Stimulated activated CD8-positive, alpha-beta memory T cell treated with anti-CD3 and anti-CD28 coated beads, Interleukin-4, amount 100 ng/mL, for 4 hours (primary cell): ENCODE measurements at places on chromosomes 16 and 17.

DNA sequence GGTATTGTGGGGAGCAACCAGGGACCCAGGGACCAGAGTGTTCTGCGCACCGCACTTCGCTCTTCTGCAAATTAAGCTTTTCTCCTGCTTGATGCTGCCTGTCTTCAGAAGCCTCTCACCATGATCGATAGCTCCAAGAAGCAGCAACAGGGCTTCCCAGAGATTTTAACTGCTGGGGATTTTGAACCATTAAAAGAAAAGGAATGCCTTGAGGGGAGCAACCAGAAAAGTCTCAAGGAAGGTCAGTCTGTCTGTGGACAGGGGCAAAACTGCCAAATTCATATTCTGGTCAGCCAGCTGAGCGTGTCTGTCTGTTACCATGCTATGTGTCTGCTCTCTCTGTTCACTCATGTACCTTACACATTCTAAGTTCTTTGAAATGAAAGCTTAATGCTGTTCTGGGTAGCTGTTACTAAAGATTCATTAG is 115.7 kb downstream of the MRTFB start:
- no peak for DNase-seq

DNA sequence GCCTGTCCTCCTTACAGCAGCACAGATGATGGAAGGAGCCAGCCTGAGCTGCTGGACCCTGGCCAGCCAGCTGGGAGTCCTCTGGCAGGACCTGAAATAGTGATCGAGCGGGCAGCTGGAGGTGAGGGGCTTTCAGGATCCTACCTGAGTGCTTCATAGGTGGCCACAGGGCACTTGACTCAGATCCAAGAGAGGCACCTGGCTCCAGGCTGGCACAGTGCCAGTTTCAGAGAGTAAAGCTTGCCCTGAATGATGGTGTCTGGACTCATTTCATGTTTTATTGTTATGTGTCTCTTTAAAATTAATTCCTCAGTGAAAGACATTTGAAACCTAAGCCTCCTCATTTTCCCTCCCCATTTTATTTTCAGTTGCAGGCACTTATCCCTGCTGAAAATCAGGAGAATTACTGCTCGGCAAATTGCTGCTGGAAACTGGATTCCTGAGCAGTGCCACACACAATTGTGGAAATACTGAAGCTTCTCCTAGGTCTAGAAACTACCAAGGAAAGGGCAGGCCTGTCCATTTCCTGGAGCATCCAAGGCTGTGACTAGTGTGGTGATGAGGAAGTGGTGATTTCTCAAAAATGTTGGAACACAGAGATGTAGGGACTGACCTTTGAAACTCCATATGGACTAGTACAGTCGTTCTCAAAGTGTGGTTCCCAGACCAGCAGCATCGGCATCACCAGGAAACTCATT is 16.1 kb upstream of the ADAMTS18 start:
- no peak for DNase-seq

- no peak for DNase-seq
These were observed 72.3 kb downstream of the C17orf67 start for GRCh38 chr17:56761387-56761786.

GRCh38 chr16:82580298-82580890 is 46.4 kb upstream of the CDH13 start:
- no peak for DNase-seq

DNA sequence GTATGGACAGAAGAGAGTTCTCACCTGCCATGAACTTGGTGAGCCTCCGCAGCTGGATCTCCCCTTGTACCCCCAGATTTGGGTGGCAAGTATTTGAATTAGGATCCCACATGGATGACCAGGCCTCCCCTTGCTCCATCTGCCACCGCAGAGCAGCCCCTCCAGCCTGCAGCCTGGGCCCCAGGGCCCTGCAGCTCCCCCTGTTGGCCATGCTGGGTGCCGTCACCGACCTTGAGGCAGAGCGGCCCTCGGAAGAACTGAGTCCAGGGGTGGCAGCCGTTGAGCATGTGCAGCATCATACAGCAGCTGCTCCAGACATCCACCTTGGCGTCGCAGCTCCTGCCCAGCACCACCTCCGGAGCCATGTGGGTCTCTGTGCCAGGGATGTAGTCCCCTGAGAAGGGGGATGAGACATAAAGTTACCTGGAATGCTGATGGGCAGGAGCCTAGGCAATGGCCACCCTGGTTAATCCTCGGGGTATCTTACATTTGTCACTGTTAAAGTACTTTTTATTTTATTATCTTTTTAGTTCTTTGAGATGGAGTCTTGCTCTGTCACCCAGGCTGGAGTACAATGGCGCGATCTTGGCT is 9.0 kb upstream of the SPATA32 start:
- no peak for DNase-seq

- DNase-seq, result no peak
These were observed at the start of gene NLK for GRCh38 chr17:28042657-28042720. Gene NLK (plus strand): TSS chr17:28042677. CDS start chr17:28042874, 197 bp downstream.

DNA sequence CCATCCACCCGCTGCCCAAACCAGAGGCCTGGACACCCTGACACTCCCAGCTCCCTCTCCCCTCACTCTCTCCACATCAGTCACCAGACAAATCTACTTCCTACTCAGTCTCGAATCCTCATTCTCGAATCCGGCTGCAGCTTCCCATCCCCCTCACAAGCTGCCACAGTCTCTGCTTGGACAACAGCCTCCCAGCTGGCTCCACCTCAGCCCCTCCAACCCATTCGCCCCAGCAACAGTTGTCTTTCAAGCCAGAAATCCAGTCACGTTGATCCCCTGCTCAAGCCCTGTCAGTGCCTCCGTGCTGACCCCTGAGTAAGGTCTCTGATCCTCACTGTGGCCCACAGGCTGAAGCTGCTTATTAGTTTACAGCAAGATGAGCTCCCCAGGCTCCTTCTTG is 44.2 kb upstream of the MTSS2 start:
- DNase-seq, result no peak

DNA sequence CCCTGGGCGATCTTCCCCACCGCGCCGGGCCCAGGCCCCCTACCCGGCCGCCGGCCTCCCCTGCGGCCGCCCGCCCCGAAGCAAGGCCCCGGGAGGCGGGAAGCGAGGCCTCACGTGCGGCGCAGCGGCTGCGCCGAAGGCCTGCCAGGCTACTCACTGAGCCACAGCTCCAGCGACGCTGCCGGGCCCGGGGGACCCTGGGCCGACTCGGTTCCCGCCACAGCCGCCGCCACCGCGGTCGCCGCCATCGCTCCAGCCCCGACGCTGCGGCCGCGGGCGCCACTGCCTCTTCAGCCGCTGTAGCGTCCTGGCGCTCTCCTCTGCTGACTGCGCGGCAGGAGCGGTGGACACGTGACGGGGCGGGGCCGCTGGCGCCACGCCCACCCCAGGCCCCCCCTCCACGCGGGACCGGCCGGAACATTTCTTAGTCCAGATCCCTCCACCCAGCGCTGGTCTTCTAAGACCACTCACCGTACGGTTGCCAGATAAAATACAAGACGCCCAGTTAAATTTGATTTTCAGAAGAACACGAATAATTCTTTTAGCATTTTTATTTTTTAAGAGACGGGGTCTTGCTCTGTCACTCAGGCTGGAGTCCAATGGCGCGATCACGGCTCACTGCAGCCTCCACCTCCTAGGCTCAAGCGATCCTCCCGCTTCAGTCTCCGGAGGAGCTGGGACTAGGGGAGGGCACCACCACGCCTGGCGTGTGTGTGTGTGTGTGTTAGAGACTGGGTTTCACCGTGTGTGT is at the start of gene GGA2:
GGA2 (minus strand) TSS at position 331 of the 751 bp plus-strand sequence; CDS start at position 248, 83 bp downstream.
- peak; percentile 63 for DNase-seq

DNA sequence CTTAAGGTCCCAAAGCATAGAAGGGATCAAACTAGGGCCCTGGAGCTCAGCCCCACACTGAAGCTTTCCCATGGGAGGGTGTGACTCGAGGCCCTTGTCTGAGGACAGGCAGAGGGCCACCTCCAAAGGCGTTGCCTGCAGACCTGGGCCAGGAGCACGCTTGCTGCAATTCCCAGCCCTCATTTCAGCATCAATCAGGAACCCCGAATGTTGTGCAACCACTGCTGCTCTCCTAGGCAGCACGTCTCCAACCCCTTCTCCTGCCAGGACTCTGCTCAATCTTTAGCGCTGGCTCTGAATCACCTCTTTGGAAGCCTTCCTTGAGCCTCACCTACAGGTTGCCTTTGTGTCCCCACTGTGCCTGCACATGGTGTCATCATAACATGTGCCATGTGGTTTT is 14.0 kb upstream of the ATP2C2 start:
- DNase-seq, result no peak

DNA sequence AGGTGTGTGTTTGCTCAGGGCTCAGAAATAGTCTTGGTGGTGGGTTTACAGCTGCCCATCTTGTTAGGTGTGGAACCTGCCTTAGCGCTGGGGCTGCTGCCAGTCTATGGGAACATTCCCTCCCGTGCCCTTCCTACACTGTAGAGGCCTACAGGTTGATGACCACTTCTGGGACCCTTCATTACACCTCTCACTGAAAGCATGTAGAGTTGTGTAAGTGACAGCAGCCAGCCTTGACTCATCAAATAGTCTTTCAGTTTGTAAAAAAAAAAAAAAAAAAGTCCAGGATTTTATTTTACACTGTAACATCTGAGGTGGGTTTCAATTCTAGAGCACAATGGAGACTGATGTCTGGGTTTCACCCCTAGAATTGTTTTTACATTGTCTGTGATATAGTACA is 193.9 kb downstream of the SPECC1 start:
- no peak for DNase-seq

DNA sequence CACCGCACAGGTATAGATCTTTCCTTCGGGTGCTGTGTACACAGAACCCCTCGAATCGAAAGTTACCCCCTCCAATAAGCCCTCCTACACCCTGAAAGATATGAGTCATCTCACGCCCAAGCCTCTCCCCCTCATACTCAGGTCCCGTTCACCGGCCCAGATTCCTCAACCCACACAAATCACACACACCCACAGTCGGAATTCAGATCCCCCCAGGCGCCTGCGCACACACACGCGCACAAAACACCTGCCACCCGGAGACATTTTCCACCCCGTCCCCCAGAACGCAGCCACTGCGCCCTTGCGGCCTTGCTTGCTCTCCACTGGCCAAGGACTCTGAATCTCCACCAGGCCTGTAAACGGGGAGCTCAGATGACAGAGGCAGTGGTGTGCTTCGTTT is 4.9 kb downstream of the JPH3 start:
- no peak for DNase-seq

DNA sequence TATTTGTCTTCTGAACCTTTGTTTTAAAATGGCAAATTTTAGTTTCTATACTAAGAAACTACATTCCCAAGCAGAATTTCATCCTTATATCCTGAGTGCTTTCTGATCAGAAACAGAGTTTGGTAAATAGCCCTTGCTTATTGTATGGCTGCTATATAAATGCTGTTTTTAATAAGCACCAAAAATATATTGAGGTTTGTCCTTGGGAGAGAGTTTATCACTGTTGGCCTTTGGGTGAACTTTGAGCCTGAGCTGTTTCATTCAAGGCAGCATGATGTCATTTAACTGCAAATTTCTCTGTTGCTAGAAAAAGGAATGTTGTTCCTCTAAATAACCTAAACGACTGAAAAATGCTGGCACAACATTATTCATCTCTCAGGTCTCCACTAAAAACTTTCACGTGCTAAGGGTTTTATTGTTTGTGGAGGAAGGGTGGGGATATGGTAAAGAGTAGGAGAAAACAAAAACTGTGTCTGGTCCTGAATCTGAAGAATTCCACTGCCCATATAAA is 334.3 kb upstream of the TBX2 start:
- no peak for DNase-seq

- peak; percentile 52 for DNase-seq
These were observed 10.6 kb downstream of the MYH3 start for GRCh38 chr17:10646392-10646990.

- no peak for DNase-seq
These were observed 148.0 kb downstream of the CCT6B start for GRCh38 chr17:34813290-34813689.

- DNase-seq, result no peak
These were observed 209.5 kb downstream of the AATF start for GRCh38 chr17:37158290-37158689.

GRCh38 chr17:18859256-18859655 is 1.3 kb downstream of the PRPSAP2 start:
- DNase-seq, result no peak
